ENCODE measurements at places on chromosomes 3 and 15. TPM values are rescaled to one million over a fixed set of nuclear protein-coding genes. Genes with fewer than 3 reads are reported as not detected.

GRCh38 chr3:99637368-99638111 lies 854 bp upstream of the COL8A1 start:
- DNase-seq, result peak; percentile 17

DNA sequence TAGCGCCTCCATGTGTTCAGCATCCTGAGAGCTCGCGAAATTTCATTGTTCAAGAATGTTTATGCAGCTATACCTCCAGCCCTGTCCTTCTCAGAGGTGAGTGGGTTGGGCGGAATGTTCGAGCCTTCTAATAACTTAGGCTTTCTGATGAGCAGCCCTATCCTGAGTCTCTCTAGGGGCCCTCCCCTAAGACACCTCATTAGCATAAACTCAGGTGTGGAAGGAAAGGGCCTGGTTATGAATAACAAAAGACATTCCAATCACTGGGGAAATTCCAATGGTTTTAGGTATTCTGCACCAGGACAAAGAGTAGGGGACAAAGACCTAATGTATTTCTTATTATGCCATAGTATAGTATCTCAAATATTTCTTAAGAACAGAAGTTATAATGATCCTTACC lies 138.1 kb upstream of the PDZRN3 start:
- no peak for DNase-seq

- DNase-seq, result no peak
Observed at GRCh38 chr3:4321732-4322131, 18.6 kb downstream of the SETMAR start.

DNA sequence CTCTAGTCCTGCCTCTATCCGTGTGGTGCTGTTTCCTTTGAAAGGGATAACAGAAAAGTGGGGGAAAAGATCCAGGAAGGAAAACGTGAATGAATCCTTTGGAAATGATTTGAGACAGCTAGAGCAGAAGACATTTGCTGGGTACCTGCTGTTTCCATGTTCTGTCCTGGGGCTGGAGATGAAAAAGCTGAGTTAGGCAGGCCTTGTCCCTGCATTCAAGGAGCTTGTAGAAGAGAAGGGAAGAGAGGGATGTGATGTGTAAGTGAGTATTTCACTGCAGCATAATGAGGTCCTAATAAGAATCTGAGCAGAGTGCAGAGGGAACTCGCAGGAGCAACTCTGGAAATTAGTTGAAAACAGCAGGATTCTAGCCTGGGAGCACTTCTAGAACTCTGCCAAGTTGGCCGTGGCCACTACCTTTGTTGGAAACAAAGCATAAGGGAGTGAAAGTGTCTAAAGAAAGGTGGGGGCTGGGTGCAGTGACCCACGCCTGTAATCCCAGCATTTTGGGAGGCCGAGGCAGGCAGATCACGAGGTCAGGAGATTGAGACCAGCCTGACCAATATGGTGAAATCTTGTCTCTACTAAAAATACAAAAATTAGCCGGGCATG lies 13.8 kb upstream of the SEMA4B start:
- DNase-seq, result peak; percentile 53

Gene UNC13C
- 6.1 TPM for total RNA-seq

Data from testis (tissue), 5 donors.